ENCODE measurements at places on chromosomes 4 and X. TPM values are rescaled to one million over a fixed set of nuclear protein-coding genes. Genes with fewer than 3 reads are reported as not detected.

Gene ZNF330
- polyA plus RNA-seq: 18.7 TPM

Gene INPP4B
- polyA plus RNA-seq: 0.43 TPM

Gene FAM47E
- polyA plus RNA-seq: 2.5 TPM

Gene ZNF718
- 0.50 TPM for polyA plus RNA-seq

Gene RNF4
- polyA plus RNA-seq: 13.0 TPM

Gene IL3RA
- 1.0 TPM for polyA plus RNA-seq

Gene MAGEA4
- polyA plus RNA-seq: not detected
